RCC 7860 (cell line): ENCODE measurements at places on chromosomes 7 and 10.

GRCh38 chr10:125392609-125393008 lies 232.2 kb upstream of the CTBP2 start:
- no peak for DNase-seq

- no peak for DNase-seq
Observed at GRCh38 chr10:15791816-15792524, 68.3 kb downstream of the MINDY3 start.

DNA sequence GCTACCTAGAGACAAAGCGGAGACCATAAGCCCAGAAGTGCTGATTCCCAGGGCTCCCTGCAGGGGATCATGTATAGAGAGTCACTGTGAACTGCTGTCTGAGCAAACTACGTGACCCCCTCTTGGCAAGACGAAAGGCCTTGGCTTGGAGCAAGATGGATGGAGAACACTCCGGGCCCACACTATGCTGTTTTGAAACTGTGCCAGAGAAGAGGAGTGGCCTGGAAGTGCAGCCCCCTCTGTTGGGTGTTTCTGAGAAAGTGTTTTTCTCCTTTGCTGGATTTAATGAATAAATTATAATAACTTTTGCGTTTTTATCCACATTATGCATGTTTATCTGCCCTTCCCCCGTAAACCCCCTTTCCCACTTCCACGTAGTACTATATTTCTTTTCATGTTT lies 639.3 kb upstream of the GALNT17 start:
- DNase-seq: no peak

GRCh38 chr10:121091961-121092719 lies 241.0 kb downstream of the WDR11 start:
- peak; percentile 81 for DNase-seq

GRCh38 chr7:32070406-32071360 lies at the start of gene PDE1C:
Gene PDE1C, minus strand, starts transcription at chr7:32070407.
- DNase-seq: no peak

- DNase-seq: no peak
Observed at GRCh38 chr10:103854686-103855391, 537 bp downstream of the SH3PXD2A start.

DNA sequence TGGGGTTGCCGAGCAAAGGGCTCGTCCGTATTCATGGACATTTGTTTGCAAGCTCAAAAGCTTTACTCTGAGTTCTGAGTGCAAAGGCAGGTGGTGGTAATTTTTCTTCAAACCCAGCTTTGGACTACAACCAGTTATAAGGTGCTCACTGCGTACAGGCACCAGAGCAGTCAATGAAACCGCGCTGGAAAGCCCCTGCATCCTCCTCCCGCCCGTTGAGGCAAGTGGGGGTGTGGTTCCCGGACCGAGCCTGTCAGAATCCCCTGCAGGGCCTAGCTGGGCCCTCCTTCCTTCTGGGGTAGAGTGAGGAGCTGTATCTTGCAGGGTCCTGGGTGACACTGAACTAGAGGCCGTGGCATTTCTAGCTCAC lies 22.3 kb downstream of the AMZ1 start:
- DNase-seq: no peak

GRCh38 chr10:3552281-3552680 lies 232.7 kb downstream of the KLF6 start:
- no peak for DNase-seq

- DNase-seq: no peak
Observed at GRCh38 chr7:44101966-44102845, 1.9 kb upstream of the AEBP1 start.

- no peak for DNase-seq
Observed at GRCh38 chr10:127374901-127375300, 174.2 kb upstream of the NPS start.

DNA sequence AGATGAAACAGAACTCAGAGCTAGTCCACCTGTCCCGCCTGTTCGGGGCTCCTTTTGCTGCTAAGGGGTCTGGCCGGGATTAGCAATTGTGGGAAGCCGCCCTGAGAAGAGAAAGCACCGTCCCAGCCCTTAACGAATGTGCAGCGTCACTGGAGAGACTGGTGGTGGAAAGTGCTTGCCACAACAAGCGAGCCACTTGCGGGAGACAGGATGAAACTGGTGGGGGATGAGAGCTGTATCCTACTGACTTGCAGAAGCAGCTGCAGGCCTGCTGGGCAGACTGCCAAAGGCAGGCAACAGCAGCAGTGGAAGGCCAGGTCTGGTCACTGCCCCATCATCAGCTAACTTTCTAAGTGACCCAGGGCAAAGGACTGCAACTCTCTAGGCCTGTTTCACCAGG lies 95.4 kb downstream of the FAM53B start:
- no peak for DNase-seq

GRCh38 chr7:21923658-21924057 lies 22.0 kb downstream of the CDCA7L start:
- DNase-seq: no peak

DNA sequence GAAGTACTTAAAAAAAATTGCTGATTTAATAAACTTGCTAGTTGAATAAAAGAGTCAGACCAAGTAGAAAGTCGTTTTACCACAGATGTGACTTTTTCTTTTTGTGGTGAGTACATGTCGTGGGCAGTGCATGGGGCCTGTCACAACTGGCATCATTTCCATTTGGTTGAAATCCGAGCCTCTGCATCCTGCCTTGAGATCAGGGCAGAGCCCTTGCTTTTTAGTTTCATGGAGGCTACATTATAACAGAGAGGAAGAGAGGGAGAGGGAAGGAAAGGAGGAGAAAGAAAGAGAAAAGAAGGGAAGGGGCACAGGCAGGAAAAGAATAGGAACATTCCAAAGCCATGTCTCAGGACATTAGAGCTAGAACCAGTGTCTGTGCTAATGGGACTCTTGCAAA lies 20.4 kb upstream of the INSYN2A start:
- no peak for DNase-seq
